ENCODE measurements at places on chromosomes 4 and X. TPM values are rescaled to one million over a fixed set of nuclear protein-coding genes. Genes with fewer than 3 reads are reported as not detected.

Gene GPRASP2
- 7.8 TPM for total RNA-seq

Gene HTR2C
- total RNA-seq: not detected

Gene FAM47C
- not detected for total RNA-seq

Gene EMCN
- total RNA-seq: not detected

Gene BMX
- total RNA-seq: not detected

Gene YY2
- 2.2 TPM for total RNA-seq
